Cerebellum (tissue), 4 donors: ENCODE measurements at places on chromosomes 3 and 15. TPM values are rescaled to one million over a fixed set of nuclear protein-coding genes. Genes with fewer than 3 reads are reported as not detected.

DNA sequence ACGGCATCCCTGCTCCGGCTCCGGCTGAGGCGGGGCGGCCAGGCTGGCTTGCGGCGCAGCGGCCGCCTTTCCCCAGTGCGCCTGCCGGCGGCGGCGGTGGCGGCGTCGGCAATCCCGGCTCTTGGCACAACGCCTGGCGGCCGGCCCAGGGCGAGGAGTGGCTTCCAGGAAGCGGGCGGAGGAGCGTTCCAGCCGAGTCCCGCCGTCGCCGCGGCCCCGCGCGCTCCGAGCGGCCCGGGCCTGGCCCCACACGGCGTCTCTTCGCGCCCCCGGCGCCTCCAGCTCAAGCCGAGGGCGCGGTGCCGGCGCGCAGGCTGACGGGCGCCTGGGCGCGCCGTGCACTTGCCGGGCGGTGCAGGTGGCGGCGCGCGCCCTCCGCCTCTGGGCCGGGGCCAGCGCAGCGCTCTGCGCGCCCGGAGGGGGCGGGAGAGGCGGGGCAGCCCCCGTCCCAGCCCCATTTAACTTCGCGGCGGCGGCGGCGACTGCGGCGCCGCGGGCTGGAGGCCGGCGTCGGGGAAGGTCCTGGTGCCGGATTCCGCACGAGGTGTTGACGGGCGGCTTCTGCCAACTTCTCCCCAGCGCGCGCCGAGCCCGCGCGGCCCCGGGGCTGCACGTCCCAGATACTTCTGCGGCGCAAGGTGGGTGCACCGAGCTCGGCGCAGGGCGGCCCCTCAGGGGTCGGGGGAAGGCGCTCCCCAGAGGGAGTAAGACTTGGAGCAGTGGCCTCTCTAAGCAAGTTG, at the start of gene ADAMTSL3:
ADAMTSL3 (plus strand) TSS at position 485 of the 740 bp plus-strand sequence. CDS start 1,639 bp downstream, outside the sequence.
- peak; percentile 51 for DNase-seq

GRCh38 chr3:1971780-1972179, 126.9 kb upstream of the CNTN4 start:
- DNase-seq: no peak

GRCh38 chr3:158355623-158356588, 215.1 kb upstream of the MLF1 start:
- DNase-seq: no peak

DNA sequence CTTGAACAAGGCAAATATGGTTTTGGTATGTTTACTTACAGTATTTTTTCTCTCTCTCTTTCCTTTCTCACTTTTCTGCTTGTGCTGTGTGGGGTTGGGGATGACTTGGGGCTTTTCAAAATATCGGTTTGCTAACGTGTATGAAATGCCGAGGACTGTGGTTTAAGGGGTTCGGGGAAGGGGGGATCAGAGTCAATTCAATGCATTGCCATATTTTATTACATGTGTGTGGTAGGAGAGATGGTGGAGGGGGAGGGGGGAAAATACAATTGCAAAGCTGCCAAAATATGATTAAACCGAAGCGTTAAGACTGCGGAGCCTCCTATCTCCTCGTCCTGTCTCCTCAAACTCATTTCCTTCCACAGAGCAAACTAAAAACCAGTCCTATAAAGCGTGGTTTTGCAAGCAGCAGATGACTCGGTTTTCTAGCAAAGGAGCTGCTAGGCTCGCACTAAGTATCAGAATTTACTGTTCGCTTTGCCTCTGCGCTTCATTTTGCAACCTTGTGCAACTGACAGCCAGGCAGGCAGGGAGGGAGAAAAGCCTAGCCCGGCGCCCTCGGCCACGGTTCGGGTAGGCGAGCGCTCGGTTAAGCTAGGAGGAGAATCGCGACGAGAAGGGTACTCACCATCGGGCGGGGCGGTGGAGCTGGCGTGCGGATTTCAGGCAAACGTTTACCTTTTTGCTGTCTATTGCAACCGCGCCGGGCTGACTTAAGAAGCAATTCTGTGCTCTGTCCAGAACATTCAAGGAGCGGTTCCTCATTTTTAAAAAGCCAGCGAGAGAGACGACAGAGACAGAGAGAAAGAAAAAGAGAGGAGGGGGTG, 4.0 kb upstream of the NR2F2 start:
- DNase-seq: no peak

DNA sequence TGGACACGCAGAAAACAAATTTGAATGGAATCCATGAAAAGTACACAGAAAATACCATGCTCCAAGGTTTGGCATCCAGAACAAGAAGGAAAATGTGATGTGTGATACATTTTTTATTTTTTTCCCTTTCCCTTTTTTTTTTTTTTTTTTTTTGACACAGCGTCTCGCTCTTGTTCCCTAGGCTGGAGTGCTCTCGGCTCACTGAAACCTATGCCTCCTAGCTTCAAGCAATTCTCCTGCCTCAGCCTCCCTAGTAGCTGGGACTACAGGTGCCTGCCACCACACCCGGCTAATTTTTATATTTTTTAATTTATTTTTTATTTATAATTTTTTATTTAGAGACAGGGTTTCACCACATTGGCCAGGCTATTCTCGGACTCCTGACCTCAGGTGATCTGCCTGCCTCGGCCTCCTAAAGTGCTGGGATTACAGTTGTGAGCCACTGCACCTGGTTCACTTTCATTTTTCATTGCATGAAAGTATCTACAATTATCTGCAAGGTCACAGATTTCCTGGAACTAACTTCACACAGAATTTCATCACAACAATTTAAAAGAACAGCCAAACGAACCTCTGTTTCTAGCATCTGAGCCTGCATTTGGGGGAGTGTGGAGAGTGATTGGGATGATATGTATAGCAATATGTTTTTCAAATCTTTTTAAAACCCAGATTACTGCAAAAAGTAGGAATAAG, 8.3 kb downstream of the POU1F1 start:
- no peak for DNase-seq

- DNase-seq: no peak
These were observed 9.2 kb downstream of the PLEKHO2 start for GRCh38 chr15:64850778-64851502.

DNA sequence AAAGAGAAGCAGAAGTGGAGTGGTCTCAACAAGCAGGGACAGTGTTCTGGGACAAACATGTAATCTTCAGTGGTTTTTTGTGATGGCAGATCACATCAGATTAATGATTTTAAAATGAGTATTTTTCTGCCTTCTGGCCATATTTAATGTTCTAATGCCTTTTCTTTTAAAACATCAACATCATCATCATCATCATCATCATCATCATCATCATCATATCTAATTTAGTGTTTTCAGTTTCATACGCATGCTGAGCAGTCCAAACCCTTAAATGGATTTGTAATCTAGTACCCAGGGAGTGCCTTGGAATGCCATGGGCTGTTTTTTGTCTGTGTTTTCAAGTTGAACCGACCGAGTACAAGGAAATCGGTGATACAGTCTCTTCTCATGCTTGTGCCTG, 68.9 kb downstream of the CACNA2D3 start:
- no peak for DNase-seq

Gene CASR
- 0.09 TPM for total RNA-seq

Gene KLHL6
- 1.3 TPM for total RNA-seq
